ENCODE measurements at places on chromosomes 11 and 22.

DNA sequence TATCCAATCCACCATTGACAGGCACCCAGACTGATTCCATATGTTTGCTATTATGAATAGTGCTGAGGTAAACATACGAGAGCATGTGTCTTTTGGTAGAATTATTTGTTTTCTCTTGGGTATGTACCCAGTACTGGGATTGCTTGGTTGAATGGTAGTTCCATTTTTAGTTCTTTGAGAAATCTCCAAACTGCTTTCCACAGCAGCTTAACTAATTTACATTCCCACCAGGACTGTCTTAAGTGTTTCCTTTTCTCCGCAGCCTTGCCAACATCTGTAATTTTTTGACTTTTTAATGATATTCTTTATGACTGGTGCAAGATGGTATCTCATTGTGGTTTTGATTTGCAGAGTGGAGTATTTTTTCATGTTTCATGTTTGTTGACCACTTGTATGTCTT is 8.3 kb downstream of the FDX1 start:
- no peak for DNase-seq

DNA sequence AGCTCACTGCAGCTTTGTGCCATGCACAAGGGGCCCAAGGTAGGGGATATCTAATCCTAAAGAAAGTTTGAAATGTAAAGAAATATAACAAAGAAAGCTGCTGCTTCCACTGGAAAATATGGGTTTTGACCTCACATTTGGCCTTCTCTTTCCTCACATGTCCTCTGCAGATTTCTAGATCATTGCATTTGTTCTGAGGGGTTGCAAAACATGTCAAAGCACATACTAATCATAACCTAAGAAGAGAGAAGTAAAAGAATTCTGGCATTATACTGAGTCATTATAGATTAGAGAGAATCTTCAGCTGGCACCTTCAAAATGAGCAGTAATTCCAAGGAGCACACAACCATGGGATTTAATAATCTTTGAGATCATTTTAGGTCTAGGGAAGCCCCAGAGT is 92.5 kb upstream of the CHRM4 start:
- no peak for DNase-seq

DNA sequence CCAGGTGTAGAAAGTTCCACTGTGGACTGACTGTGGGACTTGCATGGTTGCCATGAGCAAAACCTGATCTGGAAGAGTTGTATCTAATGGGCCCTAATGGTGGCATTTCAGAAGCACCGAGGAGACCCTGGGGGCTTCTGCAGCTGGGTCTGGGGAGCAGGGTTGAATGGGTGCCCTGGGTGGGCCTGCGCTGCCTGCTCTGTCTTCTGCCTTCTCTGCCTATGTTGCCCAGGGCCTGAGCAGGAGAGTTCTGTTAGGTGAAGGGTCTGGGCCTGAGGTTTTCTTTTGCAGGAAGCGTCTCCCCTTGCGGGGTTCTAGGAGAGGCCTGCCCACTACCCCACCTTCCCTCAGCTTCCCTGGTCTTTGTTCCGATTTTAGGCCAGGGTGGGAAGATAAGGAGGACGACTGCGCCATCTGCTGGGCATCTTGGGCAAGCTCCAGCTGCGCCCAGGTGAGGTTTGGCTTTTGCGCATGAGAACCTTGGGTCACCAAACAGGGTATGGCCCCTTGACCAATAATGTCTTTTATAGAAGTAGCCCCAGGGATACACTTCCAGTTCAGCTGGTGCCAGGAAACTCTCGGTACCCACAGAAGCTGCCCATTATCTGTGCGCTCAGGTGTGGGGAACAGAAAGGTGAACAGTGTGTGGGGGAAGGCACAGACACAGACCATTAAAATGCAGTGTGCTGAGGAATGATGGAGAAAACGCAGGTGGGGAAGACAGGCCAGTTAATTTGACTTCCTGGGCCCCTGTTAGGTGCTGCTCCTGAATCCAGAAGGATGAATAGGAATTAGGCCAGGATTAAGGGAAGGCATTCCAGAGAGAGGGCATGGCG is 23.2 kb downstream of the COMMD9 start:
- DNase-seq: peak; percentile 7

- no peak for DNase-seq
These were observed 6.7 kb downstream of the DENND6B start for GRCh38 chr22:50320116-50320515.

- DNase-seq: no peak
These were observed 156.4 kb upstream of the PITPNB start for GRCh38 chr22:28075358-28075981.

DNA sequence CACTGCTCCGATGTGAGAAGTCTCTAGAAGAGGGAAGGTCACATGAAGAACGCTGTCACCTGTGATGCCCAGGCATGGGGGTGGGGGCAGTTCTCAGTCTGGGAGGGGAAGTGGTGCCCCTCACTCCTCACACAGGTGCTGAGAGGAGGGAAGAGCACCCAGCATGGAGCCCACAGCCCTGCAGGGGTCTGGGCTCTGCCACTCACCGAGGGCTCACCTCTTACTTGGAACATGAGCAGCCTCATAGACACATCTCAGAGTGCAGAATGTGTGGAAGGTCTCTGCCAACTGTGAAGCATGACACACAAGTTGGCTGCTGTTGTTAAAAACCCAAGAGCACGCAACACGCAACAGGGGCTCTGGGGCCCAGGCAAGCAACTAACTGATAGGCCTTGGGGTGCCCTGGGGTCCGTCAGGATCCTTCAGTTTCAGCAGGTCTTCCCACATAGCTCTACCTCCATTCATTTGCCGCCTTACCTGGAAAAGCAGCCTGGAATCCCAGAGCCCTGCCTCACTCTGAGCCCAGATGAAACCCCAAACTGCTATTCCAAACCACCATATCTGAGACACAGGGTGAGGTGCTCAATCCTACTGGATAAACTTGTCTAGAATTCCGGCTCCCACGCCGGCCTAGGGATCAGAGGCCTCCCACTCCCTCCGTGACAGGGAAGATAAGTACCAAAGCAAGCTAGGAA is 17.5 kb upstream of the TMPRSS4 start:
- DNase-seq: no peak

DNA sequence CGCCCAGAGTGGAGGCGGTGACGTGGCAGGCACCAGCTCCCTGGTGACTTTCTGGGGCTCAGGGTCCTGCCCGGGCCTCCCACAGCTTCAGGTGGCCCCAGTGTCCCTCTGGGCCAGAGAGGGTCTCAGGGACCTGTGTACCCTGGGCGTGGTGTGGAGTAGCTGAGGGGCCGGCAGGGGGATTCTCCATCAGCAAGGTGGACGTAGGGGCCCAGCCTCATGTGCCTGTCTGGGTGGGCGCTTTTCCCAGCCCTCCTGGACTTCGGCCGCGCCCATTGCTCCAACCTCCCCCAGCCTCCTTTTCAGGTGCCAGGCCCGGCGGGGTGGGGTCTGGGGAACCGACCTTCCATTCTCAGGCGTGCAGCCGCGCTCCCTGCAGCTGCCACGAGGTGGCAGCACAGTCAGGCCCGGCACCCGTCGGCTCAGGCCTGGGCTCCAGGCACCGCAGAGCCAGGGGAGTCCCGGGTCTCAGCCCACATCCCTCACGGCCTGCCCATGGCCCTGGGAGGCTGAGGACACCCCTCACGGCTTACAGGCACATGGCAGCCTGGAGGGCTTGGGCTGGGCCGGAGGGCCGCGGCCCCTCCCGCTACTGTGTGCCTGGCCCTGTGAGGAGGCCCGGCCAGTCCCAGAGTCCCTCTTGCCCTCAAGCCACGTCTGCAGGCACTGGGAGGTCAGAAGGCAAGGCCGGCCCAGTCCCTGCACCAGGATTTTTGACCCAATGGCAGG is 19.9 kb upstream of the MUC5B start:
- no peak for DNase-seq

GRCh38 chr11:27693398-27693797 is 6.9 kb downstream of the BDNF start:
- no peak for DNase-seq

DNA sequence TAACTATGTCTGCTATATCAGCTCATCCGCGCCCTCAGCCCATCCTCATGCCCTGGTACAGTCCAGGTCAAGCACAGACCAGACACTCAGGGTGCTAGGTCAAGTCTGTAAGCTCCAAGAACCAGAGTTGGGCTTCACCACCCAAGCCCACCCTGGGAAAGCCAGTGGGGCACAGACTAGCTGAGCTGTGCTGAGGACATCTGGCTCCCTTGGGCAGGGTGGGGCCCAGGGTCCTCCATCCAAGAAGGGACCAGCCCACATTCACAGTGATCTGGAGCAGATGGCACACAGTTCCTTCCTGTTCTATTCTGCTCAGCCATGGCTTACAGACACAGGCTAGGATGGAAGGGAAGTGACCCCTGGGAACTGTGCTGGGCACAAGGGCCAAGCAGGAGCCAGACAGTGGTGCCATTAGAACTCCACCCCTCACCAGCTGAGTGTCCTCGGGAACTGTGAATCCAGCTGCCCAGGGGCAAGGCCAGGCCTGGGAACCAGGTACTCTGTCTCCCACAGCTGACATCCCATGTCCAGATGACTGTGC is 9.1 kb downstream of the P2RY6 start:
- no peak for DNase-seq

DNA sequence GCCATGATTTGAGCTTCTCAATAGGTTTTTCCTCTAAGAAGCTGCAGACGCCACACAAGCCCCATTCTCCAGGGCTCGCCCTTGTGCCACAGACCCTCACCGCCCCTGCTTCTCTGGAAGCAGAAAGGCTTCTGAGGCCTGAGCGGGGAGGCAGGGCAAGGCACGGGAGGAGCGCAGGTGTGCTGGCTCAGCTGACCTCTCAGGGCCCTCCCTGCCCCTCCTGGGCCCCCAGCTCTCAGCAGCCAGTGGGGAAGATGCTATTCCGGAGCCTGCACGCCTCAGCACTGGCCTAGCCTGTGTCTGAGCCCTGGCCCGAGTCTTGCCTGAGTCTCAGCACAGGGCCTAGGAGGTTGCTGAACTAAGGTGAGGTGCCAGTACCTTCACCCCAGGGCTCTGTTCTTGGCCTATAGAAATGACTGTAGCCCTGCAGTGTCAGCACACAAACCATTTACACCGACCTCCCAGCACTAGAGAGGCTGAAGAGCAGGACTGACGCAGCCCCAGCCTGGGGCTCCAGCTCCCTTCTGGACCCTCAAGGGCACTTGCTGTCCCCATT is 47.1 kb upstream of the LMO1 start:
- DNase-seq: no peak

GRCh38 chr11:63903884-63904283 is 13.1 kb downstream of the RCOR2 start:
- no peak for DNase-seq

DNA sequence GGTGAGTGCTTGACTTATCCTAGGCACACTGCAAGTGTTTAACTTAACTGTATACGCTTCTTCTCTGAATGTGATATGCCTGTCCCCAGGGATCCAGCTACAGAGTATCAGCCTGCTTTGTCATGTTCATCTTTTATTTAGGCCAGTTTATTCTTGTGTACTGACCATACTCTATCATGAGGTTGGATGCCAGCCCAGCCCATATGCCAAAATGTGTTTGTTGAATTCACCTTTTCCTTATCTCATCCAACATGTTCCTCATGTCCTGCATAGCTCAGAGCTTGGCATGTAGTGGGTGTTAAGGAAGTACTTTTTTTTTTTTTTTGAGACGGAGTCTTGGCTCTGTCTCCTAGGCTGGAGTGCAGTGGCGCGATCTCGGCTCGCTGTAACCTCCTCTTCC is 116.2 kb downstream of the NCAM1 start:
- DNase-seq: no peak

- DNase-seq: no peak
These were observed 95.0 kb upstream of the CD44 start for GRCh38 chr11:35043936-35044335.

GRCh38 chr11:116702772-116703385 is 69.9 kb downstream of the BUD13 start:
- DNase-seq: no peak

DNA sequence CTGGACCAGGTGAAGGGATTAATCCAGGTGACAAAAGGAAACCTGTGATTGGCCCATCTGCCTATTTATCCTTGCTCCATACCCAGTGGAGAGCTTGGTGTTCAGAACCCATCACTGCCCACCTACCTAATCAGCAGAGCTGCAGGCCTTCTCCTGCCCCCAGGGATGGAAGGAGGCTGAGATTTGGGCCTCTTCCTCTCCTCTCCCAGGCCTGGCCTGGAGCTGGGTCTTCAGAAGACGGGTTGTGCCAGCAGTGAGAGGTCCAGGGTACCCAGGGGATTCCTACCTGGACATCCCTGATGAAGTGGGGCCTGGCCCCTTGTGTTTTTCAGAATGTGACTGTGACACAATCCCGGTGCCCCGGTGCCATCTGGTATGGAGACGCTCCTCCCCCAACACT is 80.3 kb upstream of the MYOD1 start:
- no peak for DNase-seq

GRCh38 chr11:85939099-85940015 is 84.2 kb downstream of the CCDC83 start:
- peak; percentile 24 for DNase-seq

DNA sequence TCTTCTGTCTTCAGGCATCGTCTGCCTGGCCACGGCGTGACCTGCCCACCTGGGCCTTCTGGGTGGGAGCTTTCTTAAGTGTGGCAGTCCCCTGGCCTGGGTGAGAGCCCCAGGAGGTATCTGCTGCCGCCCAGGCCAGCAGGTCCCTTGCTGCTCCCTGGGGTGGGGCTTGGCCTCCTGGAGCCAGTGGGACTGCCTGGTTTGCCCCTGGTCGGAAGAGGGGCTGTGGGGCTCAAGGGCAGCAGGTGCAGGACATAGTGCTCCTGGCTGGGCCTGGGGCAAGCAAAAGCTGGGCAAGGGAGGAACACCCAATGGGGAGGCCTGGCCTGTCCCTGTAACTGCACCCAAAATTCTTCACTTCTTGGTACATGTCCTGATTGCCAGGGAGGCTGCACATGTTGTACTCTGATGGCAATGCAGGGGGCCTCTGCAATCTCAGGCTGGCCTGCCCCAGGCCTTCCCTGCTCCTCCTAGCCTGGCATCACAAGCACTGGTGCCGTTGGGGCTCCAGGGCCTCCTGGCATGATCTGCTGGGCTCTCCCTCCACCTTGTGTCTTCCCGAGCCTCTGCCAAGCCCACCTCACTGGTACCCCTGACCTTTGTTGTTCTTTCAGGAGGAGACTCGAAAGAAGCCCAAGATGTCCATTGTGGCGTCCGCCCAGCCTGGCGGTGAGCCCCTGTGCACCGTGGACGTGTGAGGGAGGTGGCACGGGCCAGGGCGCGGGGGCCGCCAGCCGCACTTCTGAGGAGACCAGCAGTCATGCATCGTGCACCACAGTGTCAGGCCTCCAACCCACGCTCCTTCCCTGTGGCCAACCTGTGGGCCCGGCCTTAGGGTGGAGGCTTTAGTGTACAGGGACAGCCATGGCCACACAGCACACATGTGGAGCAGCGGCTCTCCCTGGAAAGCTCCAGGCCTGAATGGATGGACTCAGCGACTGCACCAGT is 6.2 kb upstream of the RANBP1 start:
- DNase-seq: no peak

GRCh38 chr11:85602526-85603213 is 24.5 kb downstream of the DLG2 start:
- DNase-seq: no peak

All from DMS153 (cell line).